ENCODE measurements at places on chromosomes 13 and 19.

- DNase-seq = no peak
Observed at GRCh38 chr13:40351537-40352379, 314.7 kb downstream of the FOXO1 start.

- no peak for DNase-seq
Observed at GRCh38 chr13:43244481-43244880, 221.1 kb downstream of the DNAJC15 start.

- DNase-seq = peak; percentile 81
Observed at GRCh38 chr19:18419699-18420460, 682 bp downstream of the SSBP4 start.

DNA sequence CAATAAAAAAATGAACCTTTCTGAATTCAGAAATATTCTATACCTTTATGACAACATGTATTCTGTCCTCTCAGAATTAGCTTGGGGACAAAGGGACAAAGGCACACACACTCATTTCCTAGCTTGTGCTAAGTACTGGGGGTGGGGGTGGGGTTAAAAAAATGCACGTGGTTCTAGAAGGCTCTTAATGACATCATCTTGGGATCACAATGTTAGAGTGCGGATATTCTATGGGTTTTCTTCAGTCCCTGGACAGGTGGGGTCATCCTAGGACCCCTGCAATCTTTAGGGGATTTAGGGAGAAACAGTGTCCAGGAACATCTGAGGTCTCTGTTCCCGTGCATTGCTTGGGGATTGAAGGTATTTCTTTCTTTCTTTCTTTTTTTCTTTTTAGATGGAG lies 21.8 kb downstream of the GATAD2A start:
- DNase-seq = no peak

- no peak for DNase-seq
Observed at GRCh38 chr19:4693471-4694121, 23.5 kb upstream of the MYDGF start.

DNA sequence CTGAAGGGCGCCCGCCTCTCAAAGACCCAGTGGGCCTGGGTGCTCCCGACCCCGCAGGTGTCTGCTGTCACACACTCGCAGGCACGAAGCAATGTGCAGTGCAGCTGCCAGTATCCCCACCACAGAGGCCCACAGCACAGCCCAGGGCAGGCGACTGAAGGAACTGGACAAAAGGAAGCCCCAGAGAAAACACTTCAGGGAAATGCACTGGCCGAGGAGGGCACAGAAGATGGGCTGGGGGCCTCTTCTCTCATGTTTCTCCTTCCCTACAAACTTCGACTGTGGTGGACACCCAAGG lies 10.0 kb downstream of the AKAP8 start:
- DNase-seq = peak; percentile 66

DNA sequence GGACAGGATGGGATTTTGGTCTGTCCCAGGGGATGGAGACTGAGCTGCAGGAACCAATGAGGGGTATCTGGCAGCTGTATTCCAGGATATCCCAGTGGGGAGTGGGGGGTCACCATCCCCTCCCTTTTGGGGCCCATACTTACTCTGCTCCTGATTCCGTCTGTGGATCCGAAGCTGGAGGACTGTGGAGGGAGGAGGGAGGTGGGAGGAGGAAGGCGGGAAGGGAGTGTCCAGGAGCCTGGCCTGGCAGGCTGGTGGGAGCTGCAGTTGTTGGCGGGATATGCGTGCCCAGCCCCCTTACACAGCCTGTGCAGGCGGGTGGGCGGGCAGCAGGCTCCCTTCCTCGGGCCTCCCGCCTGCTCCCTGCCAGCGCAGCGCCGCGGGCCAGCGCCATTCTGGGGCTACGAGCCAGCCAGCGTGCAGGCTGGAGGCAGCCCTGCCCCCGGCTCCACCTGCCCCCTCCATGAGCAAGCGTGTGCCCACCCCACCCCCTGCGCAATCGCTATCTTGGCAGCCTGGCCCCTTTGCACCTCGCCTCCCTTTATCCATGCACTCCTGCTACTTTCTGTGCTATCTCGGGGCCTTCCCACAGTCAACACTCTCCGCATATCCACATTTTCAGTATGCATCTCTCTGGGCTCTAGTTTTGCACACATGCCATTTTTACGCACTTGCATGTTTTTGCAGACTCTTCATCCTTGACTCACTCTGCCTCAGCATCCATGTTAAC lies 2.8 kb downstream of the MAMSTR start:
- no peak for DNase-seq

GRCh38 chr19:35039881-35040825 lies 1.4 kb upstream of the HPN start:
- DNase-seq = no peak

GRCh38 chr19:51285682-51286081 lies 25.8 kb upstream of the IGLON5 start:
- no peak for DNase-seq

DNA sequence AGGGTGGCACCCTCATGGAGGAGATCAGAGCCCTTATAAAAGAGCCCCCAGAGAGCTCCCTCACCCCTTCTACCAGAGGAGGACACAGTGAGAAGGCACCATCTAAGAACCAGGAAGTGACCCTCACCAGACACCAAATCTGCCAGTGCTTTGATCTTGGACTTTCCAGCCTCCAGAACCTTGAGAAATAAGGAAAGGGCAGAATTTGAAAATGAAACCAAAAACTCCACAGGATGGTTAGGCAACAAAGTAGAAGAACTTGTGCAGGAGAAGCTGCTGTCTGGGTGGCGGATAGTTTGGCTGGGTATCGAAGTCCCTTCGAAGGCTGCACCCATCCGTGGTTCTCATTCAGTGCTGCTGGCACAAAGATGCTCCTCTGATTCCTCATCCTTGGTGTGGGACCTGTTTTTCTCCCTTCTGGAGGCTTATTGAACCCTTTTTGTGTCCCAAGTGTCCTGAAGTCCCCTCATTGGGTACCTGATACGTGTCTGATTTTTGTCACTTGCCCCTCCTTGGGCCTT lies 130.8 kb downstream of the KDM4B start:
- no peak for DNase-seq

- no peak for DNase-seq
Observed at GRCh38 chr13:29858231-29858630, 7.8 kb upstream of the UBL3 start.

- no peak for DNase-seq
Observed at GRCh38 chr13:50762969-50763567, 80.4 kb downstream of the DLEU7 start.

DNA sequence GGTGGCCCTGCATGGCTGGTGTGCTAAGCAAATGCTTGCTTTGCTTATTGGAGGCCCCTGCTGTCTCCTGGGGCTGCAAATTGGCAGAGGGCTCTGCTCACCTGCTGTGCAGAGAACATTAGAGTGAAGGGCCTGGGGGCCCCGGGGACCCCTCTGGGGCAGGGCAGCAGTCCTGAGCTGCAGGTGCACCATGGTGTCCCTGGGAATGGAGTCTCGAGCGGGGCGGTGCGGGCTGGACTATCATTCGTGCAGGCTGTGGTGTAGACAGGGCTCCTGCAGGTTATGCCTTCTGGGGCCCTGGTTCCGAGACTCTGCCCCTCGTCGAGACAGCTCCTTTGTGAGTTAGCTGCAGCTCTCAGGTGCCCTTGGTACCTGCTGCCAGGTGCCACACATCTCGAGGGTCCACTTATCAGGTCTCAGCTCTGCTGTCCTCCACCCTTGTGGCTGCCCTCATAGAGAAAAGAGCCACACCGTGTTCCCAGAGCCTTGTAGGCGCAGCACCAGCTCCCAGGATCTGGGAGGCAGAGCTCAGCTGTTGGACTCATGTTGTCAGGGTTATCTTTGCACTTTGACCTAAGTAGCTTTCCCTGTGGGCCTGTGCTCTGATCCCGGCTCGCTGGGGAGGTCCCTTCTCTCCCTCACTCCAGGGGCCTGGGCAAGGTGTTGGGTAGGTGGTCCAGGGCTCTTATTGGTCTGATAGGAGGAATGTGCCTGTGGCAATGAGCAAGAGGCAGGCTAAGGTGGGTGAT lies 58.0 kb upstream of the ZNF536 start:
- DNase-seq = no peak

DNA sequence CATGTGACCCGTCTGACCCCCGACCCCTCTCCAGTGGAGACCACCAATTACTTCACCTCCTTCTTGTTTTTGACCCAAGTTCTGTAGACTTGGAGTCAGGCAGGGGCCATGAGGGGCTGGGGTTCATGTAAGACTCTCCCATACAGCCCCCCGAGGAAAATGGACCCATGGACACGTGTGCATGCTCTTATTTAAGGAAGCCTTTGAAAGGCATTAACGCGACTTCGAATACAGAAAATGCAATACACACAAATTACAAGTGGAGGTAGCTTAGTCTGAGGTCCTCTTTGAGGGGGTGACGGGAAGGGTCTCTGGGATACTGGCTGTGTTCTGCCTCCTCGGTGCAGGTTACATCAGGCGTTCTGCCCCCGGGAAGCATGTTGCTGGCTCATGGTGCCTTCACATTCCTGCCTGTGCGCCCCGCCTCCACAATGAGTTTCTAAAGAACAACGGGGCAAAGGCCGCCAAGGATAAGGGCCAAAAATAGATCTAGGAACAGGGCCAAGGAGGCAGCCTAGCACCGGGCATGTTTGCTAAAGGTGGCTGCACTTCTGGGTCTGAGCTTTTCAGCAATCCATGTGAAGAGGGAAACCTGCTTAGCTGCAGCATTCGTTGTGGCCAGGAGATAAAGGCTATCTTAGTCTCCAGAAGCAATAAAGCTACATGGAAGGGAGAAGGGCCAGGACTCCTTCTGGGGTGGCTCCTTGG lies 54.5 kb downstream of the RAB20 start:
- DNase-seq = peak; percentile 74

DNA sequence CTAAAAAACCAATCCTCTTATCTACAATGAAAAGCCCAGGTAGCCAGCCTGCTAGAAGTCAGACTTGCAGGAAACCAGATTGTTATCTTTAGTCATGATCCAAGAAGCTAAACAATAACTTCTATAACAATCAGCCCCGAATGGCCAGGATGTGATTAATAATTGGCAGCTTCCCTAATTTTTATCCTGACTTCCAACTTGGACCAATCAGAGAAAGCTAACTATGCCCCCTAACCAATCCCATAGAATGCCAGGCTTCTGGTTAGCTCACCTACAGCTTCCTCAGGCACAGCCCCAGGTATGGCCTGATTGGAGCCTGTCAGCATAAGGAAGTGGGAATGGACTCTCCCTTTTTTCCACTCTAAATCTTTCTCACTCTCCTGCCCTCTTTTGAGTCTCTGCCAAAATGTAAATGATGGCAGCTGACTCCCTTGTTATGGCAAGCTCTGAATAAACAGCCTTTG lies 394.9 kb downstream of the DLEU7 start:
- no peak for DNase-seq

GRCh38 chr19:13190781-13191540 lies 40.8 kb downstream of the IER2 start:
- no peak for DNase-seq

GRCh38 chr19:49297403-49297802 lies 27.6 kb downstream of the SLC6A16 start:
- no peak for DNase-seq

DNA sequence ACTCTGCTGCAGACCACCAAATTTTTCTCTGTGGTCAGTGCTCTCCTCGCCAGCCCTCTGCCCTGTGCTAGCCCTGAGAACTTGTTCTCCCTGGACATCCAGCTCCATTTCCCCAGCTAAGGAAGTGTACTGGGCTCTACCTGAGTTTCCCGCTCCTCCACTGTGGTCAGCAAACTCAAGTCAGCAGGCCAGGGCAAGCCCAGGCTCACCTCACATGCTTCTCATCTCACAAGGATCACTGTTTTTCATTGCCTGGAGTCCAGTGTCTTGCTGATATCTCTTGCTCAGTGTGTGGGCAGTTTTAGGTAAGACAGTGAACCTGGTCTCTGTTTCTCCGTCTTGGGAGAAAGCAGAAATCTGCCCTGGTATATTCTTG lies 201.4 kb downstream of the FOXO1 start:
- no peak for DNase-seq

GRCh38 chr19:3506384-3507340 lies 551 bp downstream of the FZR1 start:
- DNase-seq = no peak

- no peak for DNase-seq
Observed at GRCh38 chr19:4662020-4662695, 8.0 kb downstream of the MYDGF start.

DNA sequence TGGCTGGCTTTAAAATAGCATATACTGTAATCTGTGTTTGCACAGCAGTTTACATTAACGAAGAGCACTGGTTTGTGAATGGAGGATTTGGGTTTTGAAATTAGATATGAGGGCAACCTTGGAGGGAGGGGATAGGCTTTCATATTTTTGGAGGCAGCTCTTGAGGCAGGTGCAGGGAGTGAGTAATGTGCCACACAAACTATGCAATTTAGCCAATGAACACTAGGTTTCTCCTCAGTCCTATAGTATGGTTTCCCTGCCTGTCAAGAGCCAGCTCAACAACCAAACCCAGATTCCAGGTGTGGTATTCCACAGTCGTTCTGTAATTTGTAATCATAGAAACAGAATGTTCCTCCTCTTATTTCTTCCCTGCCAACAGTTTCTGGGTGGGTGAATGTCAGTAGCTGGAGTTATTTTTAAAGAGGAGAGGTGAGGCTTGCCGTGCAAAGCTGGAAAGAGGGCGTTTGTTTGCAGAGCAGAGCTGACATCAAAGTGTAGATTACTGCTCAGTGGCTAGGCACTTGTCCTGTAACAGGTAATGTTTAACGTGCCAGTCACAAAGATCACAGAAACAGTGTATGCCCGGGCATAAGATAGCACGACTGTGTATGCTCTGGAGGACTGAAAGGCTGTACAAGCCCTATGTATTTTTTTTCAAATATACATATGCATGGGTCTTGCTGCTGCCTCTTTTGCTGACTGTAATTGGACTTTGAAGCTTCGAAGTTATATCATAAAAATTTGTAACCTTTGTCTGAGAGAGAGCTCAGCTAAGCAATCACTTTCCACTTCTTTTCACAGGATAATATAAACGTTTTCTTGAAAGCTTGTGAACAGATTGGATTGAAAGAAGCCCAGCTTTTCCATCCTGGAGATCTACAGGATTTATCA lies 124.2 kb downstream of the LMO7 start:
- peak; percentile 70 for DNase-seq

GRCh38 chr19:4415352-4415751 lies 12.9 kb downstream of the CHAF1A start:
- no peak for DNase-seq

DNA sequence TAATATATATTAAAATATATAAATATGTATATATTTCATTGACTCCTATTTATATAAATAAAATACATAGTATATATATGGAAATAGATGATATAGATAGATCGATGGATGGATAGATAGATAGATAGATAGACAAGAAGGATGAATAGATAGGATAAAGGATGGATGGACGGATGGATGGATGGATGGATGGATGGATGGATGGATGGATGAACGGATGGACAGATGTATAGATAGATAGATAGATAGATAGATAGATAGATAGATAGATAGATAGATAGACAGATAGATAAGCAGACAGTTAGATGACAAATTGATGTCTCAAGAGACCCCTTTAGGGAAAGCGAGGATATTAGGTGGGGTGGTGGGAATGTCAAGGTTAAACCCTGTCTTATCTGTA lies 15.1 kb downstream of the CYP4F11 start:
- no peak for DNase-seq

DNA sequence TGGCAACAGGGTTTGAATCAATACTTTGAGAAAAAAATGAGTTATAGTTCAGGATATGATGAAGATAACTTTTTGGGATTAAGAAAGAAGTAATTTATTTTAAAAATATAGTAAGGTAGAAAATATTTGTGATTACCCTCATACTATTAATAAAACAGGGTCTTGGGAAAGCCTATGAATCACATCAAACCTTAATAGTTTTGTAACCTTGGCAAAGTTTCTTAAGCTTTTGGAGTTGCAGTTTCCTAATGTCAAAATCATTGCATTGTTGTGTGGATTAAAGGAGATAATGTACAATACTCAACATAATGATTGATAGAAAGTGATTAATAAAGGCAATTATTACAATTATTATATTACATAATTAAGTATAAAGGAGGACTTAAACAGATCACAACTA lies 149.0 kb downstream of the LMO7 start:
- DNase-seq = no peak

Data from left lung (tissue), 14 donors.